ENCODE measurements at places on chromosomes 11 and 22.
A peak's percentile ranks its signal among the peaks of the same experiment; 100 is the strongest.

- peak; percentile 29 for DNase-seq
These were observed 79.1 kb upstream of the LMO2 start for GRCh38 chr11:33970984-33971466.

- no peak for DNase-seq
These were observed 1307.5 kb upstream of the TENM4 start for GRCh38 chr11:80748207-80748925.

- no peak for DNase-seq
These were observed 357.8 kb downstream of the CADM1 start for GRCh38 chr11:115146425-115146824.

DNA sequence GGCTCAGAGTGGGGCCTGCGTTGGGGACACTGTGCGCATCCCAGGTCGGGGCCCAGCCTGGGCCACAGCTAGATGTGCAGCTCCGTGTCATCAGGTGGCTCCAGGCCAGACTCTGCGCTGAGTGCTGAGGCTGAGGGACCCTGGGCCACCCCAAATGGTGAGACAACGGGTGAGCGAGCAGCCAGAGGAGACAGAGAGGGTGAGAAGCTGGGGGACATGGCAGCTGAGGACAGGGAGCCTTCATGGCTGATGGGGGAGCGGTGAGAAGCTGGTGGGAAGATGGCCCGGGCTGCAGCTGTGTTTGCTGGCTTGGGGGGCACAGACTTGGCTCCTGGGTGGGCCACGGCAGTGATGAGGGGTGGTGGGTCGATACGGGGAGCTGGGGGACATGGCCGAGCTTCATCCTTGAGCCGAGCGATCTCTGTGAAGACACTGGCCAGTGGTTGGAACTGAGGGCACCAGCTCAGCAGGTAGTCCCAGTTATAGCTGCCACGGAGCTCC, 2.5 kb upstream of the TPP1 start:
- DNase-seq: no peak

- no peak for DNase-seq
These were observed 14.1 kb downstream of the SPECC1L start for GRCh38 chr22:24284747-24285203.

DNA sequence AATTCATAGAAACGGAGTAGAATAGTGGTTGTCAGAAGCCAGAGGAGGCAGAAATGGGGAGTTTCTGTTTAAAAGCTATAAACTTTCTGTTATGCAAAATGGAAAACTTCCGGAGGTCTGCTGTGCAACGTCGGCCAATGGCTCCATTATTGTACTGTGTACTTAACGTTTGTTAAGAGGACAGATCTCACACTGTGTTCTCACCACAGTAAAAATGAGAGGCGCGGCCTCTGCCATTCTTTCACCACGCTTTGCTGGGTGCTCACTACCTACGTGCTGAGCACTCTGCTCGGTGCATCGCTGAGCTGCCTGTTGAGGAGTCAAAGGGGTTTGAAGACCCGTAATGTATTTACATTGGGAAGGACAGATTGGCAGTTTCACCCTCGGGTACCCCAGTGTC, 218.8 kb upstream of the B3GAT1 start:
- DNase-seq: no peak

GRCh38 chr11:114159320-114159719, 99.8 kb downstream of the ZBTB16 start:
- no peak for DNase-seq

GRCh38 chr11:66438504-66439466, at the start of gene MRPL11:
TSS of gene MRPL11 (minus strand) at chr11:66438848. CDS start at chr11:66438754, 94 bp downstream.
- DNase-seq: peak; percentile 91

DNA sequence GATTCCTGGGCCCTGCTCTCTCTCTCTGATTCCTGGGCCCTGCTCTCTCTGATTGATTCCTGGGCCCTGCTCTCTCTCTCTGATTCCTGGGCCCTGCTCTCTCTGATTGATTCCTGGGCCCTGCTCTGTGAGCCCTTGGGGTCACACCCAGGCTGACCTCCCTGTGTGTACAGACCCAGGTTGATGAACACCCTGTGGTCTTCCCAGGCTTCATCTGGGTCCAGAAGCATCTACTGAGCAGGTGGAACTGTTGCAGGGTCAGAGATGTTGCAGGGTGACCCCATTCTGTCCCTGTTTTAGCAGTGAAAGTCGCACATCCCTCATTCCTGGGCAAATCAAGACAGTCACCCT, 16.3 kb upstream of the GDPD5 start:
- no peak for DNase-seq

- DNase-seq: no peak
These were observed 3.8 kb downstream of the SUSD2 start for GRCh38 chr22:24185001-24185500.

- DNase-seq: no peak
These were observed 731.0 kb upstream of the CNTN5 start for GRCh38 chr11:98289617-98290263.

DNA sequence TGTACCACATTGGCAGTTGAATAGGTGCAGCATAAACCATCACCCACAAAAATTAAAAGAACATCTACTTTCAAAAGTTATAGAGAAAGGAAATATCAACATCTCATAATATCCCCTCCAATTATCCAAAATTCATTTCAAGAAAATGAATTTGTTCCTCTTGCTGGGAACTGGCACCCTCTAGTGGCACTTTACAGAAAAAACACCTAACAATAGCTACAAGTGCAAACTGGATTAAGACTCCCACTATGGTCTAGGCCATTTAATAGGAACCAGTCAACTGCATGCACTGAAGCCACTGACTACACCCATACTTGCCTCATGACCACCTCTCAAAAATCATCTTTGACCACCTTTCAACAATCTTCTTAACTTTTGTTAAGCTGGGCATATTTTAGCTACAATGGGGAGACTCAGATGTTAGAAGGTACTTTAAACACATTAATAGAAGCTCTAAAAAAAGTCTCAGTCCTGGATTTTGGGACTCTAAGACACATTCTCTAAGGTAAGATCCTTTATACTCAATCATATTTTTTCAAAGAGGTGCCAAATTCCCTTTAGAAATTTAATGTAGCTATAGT, 17.3 kb downstream of the TRAF6 start:
- DNase-seq: no peak

GRCh38 chr22:24973872-24974271, 21.4 kb downstream of the KIAA1671 start:
- DNase-seq: no peak

GRCh38 chr11:107563702-107564101, 1.8 kb downstream of the ALKBH8 start:
- no peak for DNase-seq

- no peak for DNase-seq
These were observed 16.7 kb downstream of the INCENP start for GRCh38 chr11:62140304-62141110.

DNA sequence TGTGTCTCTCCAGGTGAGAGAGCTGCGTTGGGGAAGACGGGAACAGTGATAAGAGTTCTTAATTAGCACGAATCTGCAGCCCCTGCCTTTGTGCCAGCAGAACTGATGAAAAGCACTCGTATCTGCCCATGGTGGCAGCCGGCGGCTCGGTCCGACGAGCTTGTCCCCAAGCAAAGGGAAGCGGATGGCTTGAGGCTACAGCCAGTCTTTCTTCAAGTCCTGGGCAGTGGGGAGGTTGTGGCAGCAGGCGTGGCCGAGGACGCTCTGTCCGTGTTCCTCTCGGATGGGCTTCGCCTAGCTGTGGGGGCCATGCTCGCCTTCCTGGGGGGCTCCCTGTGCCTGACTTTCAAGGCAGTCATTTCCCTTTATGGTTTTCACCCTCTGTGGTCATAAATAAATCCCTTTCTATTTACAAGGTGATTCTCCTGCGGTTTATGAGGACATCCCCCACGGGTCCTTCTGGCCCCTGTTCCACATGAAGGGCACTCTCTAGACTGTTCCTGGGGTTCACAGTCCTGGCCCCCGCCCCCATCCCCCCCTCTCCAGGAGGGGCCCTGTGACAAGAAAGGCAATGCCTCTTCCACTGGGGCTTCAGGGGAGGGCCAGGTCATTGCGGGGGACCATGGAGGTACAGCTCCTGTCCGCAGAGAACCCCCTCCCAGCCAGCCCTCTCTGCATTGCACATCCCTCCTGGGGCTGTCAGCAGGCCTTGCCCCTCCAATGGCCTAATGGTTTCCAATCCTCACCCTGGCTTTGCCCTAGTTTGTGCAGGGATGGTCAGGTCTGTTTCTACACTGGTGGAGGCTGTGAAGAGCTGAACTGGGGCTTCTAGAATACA, 1212.3 kb downstream of the BRD1 start:
- no peak for DNase-seq

- DNase-seq: no peak
These were observed 61.8 kb upstream of the PRSS23 start for GRCh38 chr11:86738568-86738967.

- no peak for DNase-seq
These were observed 90.2 kb downstream of the PLEKHA7 start for GRCh38 chr11:16923987-16924386.

GRCh38 chr11:118283756-118284350, 19.8 kb upstream of the MPZL2 start:
- DNase-seq: no peak

DNA sequence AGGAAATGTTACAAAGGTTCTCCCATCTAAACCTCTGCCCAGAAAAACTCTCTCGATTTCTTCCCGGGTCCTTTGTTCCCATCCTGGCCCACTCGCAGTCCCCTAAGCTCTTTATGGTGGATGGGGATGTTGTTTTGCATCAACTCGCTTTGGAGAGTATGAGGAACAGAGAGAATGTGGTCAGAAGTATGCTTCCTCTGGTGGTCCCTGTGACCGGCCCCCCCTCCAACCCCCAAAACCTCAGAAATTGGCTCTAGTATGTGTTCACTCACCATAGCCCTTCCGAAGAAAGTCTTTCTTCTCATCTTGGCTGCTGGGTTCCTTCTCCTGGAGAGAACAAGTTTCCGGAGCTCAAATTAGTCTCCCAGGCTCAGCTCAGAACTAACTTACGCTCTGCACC, 54.4 kb downstream of the GRAMD1B start:
- DNase-seq: no peak

DNA sequence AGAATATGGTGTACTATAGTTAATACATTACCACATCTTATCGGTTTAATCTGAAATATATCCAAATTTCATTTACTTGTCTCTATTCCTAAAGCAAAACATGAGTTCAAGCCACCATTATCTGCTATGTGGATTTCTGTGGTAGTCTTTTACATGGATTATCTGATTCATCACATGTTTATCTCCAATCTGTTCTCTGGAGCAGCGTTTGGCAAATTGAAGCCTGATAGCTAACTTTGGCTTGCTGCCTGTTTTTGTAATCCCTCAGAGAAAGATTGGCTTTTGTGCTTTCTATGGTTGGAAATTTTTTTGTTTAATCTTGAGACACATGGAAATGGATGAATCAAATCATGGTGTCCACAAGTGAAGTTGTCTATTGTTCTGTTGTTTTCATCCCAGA, 274.3 kb downstream of the JRKL start:
- DNase-seq: no peak

GRCh38 chr11:64770120-64770519, 8.2 kb downstream of the SF1 start:
- no peak for DNase-seq

- no peak for DNase-seq
These were observed 6.0 kb downstream of the UCP2 start for GRCh38 chr11:73976451-73977151.

- DNase-seq: no peak
These were observed 35.4 kb upstream of the FLI1 start for GRCh38 chr11:128658502-128658901.

DNA sequence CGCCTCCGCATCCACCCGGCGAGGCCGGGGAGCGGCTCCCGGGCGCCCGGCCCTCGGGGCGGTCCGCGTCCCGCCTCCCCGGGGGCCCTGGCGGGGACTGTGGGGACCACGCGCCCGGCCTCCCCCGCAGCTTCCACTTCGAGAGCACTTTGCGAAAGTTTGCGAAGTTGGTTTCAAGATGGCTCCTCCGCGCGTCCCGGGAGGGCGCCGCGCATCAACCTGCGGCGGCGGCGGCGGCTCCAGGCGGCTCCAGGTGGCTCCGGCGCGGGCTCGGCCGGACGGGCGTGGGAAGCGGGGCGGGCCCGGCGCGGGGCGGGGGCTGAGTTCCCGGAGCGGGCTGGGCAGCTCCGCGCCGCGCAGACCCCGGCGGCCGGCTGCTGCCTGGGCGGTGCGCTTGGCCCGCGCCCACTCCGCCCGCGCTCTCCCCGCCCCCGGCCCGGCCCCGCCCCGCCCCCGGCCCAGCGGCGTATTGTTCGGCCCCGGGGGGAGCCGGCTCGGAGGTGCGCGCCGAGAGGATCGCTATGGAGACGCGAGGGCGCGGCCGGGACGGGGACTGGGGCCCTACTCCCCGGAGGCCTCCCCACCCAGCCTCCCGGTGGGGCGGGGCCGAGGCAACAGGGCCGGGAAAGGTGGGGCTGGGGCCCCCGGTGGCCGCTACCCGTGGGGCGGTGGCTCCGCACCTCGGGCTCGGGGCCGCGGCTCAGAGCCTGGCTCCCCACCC, at the start of gene CELSR1:
CELSR1 (minus strand) TSS at position 396 of the 721 bp plus-strand sequence. CDS start 450 bp downstream, outside the sequence.
- no peak for DNase-seq

- no peak for DNase-seq
These were observed 23.4 kb downstream of the PANX1 start for GRCh38 chr11:94151903-94152677.

DNA sequence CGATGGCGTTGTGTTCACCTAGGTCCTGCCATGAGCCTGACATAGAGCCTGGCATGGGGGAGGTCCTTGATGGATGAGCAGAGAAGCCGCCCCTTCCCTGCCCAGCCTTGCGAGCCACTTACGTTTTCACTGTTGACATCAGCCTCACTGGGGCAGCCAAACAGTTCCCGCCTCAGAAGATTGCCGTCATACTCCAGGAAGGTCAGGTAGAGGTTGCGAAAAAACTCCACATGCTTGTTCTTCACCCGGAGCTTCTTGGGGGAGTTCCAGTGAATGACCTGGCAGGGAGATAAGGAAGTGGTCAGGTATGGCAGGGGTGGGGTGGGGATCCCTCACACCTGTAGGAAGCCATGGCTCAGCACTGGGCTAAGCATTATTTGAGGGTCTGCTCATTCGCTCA, 279.3 kb upstream of the SYN3 start:
- no peak for DNase-seq

DNA sequence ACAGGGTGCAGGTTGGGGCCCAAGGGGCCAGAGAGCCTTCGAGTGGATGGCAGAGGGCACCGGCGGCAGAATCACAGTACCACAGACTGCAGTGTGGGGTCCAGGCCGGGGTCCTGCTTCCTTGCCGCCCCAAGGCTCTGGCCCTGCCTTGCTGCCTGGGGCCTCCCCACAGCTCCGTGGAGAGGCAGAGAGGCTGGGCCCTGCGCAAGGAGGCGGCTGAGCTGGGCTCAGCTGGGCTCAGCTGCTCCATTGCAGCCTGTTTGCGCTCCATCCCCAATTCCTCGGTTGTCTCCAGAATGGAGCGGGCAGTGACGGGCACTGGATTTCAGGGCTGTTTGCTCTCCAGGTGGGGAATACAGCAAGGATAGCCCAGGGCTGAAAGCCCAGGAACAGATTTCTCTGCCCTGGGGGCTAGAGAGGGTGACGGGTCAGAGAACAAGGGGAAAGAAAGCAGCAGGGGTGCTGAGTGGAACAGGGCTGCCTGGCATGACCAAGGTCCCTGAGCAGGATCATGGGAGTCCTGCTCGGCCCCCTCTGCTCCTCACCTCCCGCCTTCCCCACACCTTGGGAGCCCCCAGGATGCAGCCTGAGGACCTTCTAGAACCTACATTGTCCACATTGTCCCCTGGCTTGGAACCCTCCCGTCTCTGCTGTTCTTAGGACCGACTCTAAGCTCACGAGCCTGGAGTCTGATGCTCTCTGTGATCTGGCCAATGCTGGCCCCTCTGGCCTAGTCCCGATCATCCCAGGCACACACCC, 18.9 kb downstream of the MRGPRG start:
- DNase-seq: no peak

GRCh38 chr22:17501679-17502285, 61.5 kb upstream of the SLC25A18 start:
- DNase-seq: peak; percentile 10

Measured in NCI-H1930 (cell line).